Omental fat pad (tissue), 4 donors: ENCODE measurements at places on chromosomes 5 and 9. TPM values are rescaled to one million over a fixed set of nuclear protein-coding genes. Genes with fewer than 3 reads are reported as not detected.

HMGCR gene
- total RNA-seq, result 56.6 TPM

TTF1 gene
- 9.4 TPM for total RNA-seq

SH2D3C gene
- 33.6 TPM for total RNA-seq

CD74 gene
- 188 TPM for total RNA-seq

JAKMIP2 gene
- 2.0 TPM for total RNA-seq

NR2F1 gene
- total RNA-seq, result 15.6 TPM

DNA sequence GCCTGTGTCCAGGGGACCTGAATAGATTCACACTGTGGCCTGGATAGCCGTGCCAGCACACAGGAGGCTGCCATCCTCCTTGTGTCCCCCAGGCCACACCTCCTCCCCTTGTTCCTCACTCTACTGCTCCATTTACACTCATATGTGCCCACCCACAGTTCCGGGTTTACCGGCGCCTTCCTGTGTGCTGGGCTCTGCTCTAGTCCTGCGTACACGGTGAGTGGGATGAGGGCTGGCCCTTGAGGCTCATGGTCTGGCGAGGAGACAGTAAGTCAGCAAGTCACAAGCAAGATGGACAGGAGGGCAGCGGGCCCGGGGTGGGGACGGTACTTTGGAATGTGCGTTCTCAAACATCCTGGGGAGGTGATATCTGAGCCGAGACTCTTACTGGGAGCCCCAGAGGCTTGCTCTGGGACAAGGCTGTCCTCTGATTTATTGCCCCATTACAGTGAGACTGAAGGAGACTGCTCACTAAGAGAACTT, 32.4 kb upstream of the NXNL2 start:
- DNase-seq, result no peak

DNA sequence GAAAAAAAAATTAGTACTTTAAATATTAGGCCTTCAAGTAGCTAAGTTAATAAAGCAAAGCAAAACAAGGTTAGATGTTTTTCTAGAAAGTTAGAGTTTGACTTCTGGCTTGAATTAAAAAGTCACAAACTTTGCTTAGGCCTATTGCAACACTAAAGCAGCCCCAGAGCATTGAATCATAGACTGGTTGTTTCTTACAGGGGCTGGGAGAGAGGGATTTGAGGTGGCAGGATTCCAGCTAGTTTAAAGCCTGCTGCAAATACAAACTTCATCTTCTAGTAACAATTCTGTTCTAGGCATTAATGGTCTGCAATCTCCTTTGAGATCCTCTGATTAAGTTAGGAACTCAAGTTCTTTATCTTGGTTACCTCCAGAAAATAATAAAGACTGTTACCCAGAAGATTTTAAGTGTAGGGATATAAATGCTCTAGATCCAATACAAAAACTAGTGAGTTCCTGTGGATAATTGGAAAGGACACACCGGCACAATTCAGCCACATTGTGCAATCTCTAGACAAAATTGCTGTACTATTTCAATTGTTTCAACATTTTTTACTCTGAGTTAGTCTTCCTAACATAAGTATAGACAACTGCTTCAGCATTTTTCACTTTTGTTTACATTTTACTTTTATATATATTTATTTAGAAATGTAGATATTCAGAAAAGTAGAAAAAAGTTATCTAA, 12.6 kb downstream of the OR13C5 start:
- no peak for DNase-seq

GRCh38 chr9:96327694-96328352, 25.8 kb upstream of the HSD17B3 start:
- peak; percentile 34 for DNase-seq

GRCh38 chr5:122639864-122640263, 135.0 kb upstream of the SNX2 start:
- DNase-seq, result no peak

DNA sequence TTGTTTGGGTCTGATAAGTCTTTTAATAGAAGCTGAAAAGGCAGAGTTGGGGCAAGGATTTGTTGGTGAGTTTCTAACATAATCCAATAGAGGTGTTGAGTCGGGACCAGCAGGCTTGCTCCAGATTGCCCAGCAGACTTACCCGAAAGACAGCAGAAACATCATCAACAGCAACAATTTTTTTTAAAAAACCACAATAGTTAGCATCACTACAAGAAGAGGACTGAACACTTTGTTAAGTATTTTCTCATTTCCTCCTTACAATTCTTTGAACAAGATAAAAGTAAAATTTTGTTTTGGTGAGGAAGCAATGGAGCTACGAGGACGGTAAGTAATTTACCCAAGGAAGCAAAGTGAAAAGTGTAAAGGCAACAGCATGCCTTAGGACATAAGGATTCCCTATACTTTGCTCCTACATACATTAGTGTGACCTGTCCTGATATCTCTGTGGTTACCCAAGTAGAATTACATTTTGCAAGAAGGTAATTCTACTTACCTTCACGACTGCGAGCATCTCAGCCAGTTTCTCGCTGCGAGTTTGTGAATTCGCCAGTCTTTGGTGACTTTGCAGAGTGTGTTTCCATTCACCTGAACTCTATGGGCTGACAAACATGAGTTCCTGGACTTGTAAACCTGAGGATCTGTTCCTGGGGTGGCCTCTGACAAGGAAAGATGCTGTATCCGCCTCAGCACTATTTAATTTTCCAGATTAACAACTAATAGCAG, 13.2 kb downstream of the ITK start:
- no peak for DNase-seq

DNA sequence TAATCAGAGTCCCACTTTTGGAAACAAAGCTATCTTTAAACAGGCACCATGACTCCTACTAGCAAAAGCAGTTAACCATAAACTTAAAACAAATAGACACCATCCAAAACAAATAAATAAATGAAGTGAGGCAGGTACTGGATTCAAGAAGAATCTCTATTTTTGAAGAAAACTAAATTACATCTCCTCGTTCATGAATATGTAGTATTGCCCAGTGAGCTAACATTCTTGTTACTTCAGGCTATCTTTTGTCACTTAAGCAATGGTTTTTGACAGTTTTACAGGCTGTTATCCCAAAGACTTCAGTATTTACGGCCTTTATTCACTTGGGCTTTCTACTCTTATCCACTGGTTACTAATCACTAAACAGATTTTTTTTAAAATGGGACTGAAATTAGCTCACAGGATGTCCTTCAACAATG, 242.5 kb downstream of the MLLT3 start:
- DNase-seq, result no peak

GRCh38 chr5:173804579-173804978, 83.6 kb upstream of the CPEB4 start:
- DNase-seq, result no peak

GRCh38 chr9:12961276-12961809, 186.5 kb downstream of the LURAP1L start:
- DNase-seq, result no peak

DNA sequence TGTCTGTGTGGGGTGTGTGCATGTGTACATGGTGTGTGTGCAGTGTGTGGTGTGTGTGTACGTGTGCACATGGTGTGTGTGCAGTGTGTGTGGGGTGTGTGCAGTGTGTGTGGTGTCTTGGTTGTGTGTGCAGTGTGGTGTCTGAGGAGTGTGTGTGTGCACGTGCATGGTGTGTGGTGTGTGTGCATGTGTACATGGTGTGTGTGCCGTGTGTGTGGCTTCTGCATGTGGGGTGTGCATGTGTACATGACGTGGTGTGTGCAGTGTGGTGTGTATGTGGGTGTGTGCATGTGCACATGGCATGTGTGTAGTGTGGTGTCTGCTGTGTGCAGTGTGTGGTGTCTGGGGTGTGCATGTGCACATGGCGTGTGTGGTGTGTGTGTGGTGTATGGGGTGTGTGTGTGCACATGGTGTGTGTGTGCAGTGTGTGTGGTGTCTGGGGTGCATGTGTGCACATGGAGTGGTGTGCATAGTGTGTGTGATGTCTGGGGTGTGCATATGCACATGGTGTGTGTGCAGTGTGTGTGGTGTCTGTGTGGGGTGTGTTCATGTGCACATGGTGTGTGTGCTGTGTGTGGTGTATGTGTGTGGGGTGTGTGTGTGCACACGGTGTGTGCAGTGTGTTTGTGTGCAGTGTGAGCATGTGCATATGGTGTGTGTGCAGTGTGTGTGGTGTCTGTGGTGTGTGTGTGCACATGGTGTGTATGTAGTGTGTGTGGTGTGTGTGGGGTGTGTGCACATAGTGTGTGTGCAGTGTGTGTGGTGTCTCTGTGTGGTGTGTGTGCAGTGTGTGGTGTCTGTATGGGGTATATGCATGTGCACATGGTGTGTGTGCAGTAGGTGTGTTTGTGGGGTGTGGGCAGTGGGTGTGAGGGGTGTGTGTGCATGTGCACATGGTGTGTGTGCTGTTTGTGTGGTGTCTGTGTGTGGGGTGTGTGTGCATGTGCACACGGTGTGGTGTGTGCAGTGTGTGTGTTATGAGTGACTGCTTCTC, 40.6 kb upstream of the ZNG1F start:
- peak; percentile 39 for DNase-seq

- no peak for DNase-seq
Measured at GRCh38 chr5:89147031-89147430, 264.0 kb upstream of the MEF2C start.

DNA sequence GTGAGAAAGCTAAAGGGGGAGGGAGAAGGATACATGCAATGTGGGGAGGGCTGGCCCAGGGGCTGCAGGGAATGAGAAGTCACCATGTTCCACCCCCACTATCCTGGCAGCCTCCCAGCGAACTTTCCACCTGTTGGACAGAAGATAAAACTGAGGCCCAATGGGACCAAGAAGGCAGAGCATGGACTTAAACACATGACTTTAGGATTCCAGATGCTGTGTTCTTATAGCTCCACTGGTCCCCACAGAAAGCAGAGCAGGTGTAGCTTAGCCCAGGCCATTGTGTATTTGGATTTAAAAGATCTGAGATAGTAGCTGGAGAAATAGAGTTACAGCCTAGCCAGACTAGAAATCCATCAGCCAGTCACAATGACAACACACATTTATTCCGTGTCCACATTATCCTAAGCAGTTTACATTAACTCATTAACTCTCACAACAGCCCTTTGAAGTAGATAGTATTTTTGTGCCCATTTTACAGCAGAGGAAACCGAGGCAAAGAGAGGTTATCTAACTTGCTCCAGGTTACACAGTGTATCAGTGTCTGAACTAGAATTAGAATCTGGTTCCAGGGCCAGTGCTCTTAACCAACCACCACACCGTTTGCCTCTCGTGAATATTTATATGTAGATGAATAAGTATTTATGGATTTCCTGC, 121.0 kb downstream of the RGS3 start:
- DNase-seq, result no peak

DNA sequence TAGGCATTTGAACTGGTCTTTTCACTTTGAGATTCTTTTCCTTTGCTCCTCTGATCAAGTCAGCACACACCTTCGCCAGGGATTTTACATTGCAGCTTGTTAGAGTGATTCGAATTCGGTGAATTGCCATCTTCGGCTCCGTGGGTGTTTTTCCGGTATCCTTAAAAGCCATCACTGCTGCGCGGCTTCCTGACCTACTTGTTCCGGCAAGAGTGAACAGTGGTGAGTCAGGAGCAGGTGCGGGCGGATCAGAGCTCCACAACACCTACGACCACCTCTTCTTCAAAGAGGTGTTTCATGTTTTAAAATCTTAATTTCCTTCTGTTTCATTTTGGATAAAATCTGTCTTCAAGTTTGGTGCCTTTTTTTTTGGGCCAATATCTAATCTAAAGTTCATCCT, 134.6 kb downstream of the TMC1 start:
- DNase-seq, result no peak

- no peak for DNase-seq
Measured at GRCh38 chr9:97860451-97861147, 7.6 kb downstream of the FOXE1 start.

- no peak for DNase-seq
Measured at GRCh38 chr5:158324236-158324635, 465.3 kb upstream of the CLINT1 start.

DNA sequence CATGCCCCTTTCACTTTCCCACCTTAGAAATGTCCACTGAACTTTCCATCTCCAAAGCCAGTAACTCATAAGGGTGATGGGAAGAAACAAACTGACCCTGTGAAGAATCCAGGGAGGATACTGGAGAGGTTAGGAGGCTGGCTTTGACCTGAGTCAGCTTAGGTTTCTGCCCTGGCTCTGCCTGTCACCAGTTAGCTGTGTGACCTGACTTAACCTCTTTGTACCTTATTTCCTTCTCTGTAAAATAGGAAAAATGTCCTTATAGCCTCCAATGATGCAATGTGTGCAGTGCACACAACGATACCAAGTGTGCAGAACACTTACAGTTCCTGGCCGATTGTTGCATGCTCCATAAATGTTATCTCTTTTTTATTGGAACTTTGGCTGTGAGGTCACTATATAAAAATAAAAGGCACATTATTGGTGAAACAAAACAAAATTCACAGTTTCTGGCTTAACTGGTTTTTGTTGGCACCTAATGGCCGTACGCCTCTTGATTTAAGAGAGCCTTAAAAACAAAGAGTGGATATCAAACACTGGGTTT, 37.8 kb downstream of the GABRP start:
- no peak for DNase-seq

GRCh38 chr9:85408494-85408893, 333.3 kb downstream of the AGTPBP1 start:
- DNase-seq, result no peak

- no peak for DNase-seq
Measured at GRCh38 chr9:133694686-133695085, 43.5 kb downstream of the SARDH start.

DNA sequence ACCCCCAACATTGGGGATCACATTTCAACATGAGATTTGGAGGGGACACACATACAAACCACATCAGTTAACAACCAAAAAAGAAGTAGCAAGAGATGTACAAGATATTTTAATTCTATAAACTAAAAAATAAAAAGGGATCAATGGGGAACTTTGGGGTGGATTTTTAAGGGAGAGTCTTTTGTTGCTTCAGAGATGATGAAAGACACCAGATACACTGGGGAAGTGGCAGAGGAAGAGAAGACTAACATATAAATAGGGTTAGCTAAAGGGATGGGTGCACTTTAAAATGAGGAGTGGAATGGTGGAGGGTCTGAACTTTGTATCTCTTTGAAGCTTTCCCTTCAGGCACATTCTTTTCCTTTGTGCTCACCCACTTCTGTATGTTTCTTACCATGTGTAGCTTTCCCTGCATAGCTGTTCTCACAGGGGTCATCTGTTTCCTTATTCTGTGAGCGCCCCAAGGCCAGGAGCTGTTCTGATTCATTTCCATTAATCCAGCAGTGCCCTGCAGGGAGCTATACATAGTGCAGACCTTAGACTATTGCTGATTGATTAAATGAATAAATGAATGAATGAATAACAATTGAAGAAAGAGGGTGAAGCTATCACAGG, 531.6 kb upstream of the KLF4 start:
- DNase-seq, result no peak

GRCh38 chr5:158970569-158971014, 129.1 kb downstream of the EBF1 start:
- no peak for DNase-seq
